Spinal cord (tissue), 10 donors: ENCODE measurements at places on chromosomes 7 and 10.
A peak's percentile ranks its signal among the peaks of the same experiment; 100 is the strongest.

GRCh38 chr10:108975459-108976058 lies 947.8 kb downstream of the XPNPEP1 start:
- peak; percentile 52 for DNase-seq
- H3K4me3 ChIP-seq = no peak overlapping the region
- no peaks in the 10 kb centered on the region for H3K4me1 ChIP-seq
- no peaks in the 10 kb centered on the region for H3K36me3 ChIP-seq
- no peaks in the 10 kb centered on the region for H3K27me3 ChIP-seq

GRCh38 chr7:114901771-114902170 lies 20.1 kb upstream of the MDFIC start:
- no peaks in the 10 kb centered on the region for H3K27me3 ChIP-seq
- no peak for DNase-seq
- H3K4me1 ChIP-seq = no peaks in the 10 kb centered on the region
- H3K4me3 ChIP-seq = no peak overlapping the region
- no peak overlapping the region for H3K27ac ChIP-seq
- no peaks in the 10 kb centered on the region for H3K36me3 ChIP-seq

- peaks cover 70% of the 10 kb centered on the region for H3K36me3 ChIP-seq
- H3K4me1 ChIP-seq = no peaks in the 10 kb centered on the region
- H3K27ac ChIP-seq = no peak overlapping the region
- H3K27me3 ChIP-seq = no peaks in the 10 kb centered on the region
Measured at GRCh38 chr10:133196936-133197758, 32.9 kb upstream of the UTF1 start.

DNA sequence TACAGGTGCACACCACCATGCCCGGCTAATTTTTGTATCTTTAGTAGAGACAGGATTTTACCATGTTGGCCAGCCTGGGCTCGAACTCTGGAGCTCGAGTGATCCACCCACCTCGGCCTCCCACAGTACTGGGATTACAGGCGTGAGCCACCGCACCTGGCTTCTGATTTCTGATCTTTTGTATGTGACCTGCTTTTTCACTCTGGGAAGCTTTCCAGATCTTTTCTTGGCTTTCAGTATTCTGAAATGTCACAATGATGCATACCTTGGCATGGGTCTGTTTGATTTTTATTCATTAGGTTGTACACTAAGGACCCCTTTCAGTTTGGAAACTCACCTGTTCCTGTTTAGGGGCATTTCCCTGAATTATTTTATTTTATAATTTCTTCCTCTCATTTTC lies 41.6 kb downstream of the PROSER2 start:
- H3K36me3 ChIP-seq = peaks cover 9% of the 10 kb centered on the region
- no peak overlapping the region for H3K27ac ChIP-seq
- DNase-seq = no peak
- peaks cover 7% of the 10 kb centered on the region for H3K4me1 ChIP-seq

- H3K4me1 ChIP-seq = no peaks in the 10 kb centered on the region
- no peaks in the 10 kb centered on the region for H3K27me3 ChIP-seq
- H3K27ac ChIP-seq = no peak overlapping the region
- DNase-seq = no peak
- no peak overlapping the region for H3K4me3 ChIP-seq
- H3K36me3 ChIP-seq = no peaks in the 10 kb centered on the region
Measured at GRCh38 chr10:109701633-109702215, 221.6 kb downstream of the XPNPEP1 start.

GRCh38 chr7:150949564-150949963 lies 28.6 kb downstream of the KCNH2 start:
- no peaks in the 10 kb centered on the region for H3K27me3 ChIP-seq
- H3K27ac ChIP-seq = no peak overlapping the region
- H3K36me3 ChIP-seq = peaks cover 93% of the 10 kb centered on the region
- no peak overlapping the region for H3K4me3 ChIP-seq
- H3K4me1 ChIP-seq = peaks cover 62% of the 10 kb centered on the region

GRCh38 chr7:25333296-25333928 lies 105.1 kb upstream of the NPVF start:
- H3K4me1 ChIP-seq = no peaks in the 10 kb centered on the region
- H3K36me3 ChIP-seq = no peaks in the 10 kb centered on the region
- H3K27me3 ChIP-seq = no peaks in the 10 kb centered on the region
- H3K27ac ChIP-seq = no peak overlapping the region
- DNase-seq = no peak

- no peak for DNase-seq
- no peaks in the 10 kb centered on the region for H3K4me1 ChIP-seq
- H3K36me3 ChIP-seq = no peaks in the 10 kb centered on the region
- no peak overlapping the region for H3K27ac ChIP-seq
- H3K27me3 ChIP-seq = no peaks in the 10 kb centered on the region
Measured at GRCh38 chr7:120864141-120864900, 6.4 kb upstream of the TSPAN12 start.

GRCh38 chr7:3879355-3880075 lies 578.5 kb downstream of the SDK1 start:
- peaks cover 12% of the 10 kb centered on the region for H3K4me1 ChIP-seq
- H3K27me3 ChIP-seq = no peaks in the 10 kb centered on the region
- no peaks in the 10 kb centered on the region for H3K36me3 ChIP-seq
- no peak for DNase-seq
- no peak overlapping the region for H3K4me3 ChIP-seq
- no peak overlapping the region for H3K27ac ChIP-seq

GRCh38 chr7:31500656-31501055 lies 13.2 kb upstream of the ITPRID1 start:
- no peak overlapping the region for H3K27ac ChIP-seq
- no peaks in the 10 kb centered on the region for H3K4me1 ChIP-seq
- no peak for DNase-seq
- no peaks in the 10 kb centered on the region for H3K36me3 ChIP-seq
- no peaks in the 10 kb centered on the region for H3K27me3 ChIP-seq

DNA sequence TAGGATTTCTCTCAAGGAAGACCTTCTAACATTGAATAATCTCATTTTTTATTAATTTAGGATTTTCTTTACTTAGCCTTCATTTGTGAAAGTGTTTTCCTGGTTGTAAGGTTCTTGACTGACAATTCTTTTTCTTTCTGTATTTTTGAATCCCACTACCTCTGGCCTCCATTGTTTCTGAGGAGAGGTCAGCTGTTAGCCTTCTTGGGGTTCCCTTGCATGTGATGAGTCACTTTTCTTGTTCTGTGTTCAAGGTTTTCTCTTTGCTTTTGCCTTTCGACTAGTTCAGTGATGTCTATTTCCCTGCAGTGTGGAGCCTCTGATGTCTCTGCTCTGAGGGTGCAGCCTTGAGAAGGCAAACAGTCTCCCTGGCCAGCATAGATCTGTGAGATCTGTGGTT lies 304.1 kb upstream of the ZNF32 start:
- H3K27ac ChIP-seq = no peak overlapping the region
- no peaks in the 10 kb centered on the region for H3K27me3 ChIP-seq
- DNase-seq = no peak
- H3K4me3 ChIP-seq = no peak overlapping the region

DNA sequence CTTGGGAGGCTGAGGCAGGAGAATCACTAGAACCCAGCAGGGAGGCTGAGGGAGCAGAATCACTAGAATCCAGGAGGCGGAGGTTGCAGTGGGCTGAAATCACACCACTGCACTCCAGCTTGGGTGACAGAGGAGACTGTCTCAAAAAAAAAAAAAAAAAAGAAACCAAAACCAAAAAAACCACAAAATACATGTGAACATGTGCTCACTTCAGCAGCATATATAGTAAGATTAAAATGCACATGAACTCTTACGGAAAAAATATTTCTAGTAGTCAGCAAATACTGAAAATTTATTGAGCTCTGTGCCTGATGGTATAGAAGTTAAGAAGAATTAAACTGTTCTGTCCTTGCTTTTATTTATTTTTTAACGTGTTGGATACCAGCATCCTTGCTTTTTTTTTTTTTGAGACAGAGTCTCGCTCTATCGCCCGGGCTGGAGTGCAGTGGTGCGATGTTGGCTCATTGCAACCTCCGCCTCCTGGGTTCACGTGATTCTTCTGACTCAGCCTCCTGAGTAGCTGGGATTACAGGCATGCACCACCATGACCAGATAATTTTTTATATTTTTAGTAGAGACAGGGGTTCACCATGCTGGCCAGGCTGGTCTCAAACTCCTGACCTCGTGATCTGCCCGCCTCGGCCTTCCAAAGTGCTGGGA lies 9.6 kb upstream of the ZNF487 start:
- no peaks in the 10 kb centered on the region for H3K27me3 ChIP-seq
- H3K4me1 ChIP-seq = no peaks in the 10 kb centered on the region
- H3K36me3 ChIP-seq = no peaks in the 10 kb centered on the region
- no peak for DNase-seq

DNA sequence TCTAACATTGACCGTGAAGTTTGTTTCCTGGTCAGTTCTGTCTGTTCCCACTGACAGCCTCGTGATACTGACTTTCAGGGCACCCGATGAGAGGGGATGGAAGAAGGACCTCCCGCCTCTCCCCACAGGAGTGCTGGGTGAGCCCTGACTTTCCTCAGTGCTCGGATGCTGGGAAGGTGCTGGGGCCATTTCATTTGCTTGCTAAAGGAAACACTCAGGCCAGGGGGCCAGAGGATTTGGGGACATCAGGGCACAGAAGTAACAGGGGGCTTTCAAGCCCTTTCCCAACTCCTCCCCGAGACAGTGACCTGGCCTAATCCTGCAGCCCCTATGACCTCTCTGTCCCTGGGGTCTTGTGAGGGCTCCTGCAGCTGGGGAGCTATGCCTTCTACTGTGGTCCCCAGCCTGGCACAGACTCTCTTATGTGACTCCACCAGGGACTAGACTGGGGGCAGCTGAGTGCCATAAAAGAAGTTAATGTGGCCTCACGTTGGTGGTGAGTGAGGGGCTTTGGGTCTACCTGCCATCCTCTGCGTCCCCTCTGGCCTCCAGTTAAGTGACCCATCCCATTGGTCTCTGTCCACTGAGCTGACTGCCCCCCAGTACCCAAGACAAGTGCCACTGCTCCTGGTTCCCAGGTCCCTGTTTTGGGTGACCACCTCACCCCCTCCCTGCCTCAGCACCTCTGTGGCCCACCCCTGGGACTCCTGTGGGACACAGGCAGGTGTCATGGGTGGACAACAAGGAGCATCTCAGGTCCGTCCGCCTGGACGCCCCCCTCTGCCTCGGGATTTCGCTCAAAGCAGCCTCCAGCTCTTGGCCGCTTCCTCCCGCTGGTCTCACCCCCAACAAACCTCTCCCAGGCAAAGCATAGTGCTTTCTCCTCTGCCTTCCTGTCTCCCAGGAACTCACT lies 33.4 kb upstream of the HSPA12A start:
- DNase-seq = no peak
- H3K4me3 ChIP-seq = no peak overlapping the region
- no peaks in the 10 kb centered on the region for H3K36me3 ChIP-seq
- H3K4me1 ChIP-seq = peaks cover 24% of the 10 kb centered on the region
- H3K27ac ChIP-seq = no peak overlapping the region
- no peaks in the 10 kb centered on the region for H3K27me3 ChIP-seq

DNA sequence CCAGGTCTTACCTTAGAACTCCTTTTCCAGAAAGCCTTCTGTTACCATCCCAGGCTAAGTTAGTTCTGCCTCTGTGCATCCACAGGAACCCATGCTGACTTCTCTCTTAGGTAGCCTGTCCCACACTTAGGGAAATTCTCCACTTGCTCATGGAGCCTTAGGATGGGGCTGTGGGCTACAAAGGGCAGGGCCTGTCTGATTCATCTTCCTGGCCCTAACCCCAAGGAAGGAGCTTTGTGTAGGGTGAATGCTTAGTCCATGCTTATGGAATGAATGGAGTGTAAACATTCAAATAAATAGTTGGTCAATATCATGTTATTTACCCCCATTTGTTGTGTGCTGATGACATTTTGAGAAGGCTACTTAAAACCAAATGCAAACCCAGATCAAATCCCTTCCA lies 54.7 kb downstream of the EMX2 start:
- H3K4me1 ChIP-seq = no peaks in the 10 kb centered on the region
- H3K27me3 ChIP-seq = peaks cover 3% of the 10 kb centered on the region
- no peak overlapping the region for H3K4me3 ChIP-seq
